ENCODE measurements at places on chromosomes 16 and 17.

GRCh38 chr16:11432856-11433395, 87.7 kb downstream of the RMI2 start:
- no peak for DNase-seq

DNA sequence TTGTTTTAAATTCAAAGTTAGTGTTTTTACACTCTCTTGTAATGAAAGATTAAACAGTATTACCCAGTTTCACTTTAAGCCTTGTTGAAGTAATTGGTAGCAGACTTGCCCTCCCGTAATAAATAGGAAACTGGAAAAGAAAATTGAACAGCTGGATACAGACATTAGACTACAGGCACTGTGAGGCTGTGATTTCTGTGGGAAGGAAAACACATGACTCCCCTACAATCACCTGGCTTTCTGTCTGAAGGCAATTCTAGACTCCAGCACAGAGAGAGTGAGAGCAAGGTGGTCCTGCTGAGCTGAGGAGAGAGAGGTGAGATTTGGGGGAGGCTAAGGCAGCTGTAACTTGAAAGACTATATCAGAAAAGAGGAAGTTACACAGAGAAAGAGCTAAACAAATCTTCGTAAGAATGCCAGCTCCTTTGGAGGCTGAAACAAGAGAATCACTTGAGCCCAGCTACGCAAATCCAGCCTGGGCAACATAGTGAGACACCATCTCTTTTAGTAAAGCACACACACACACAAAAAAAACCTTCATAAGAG, 57.8 kb upstream of the CDYL2 start:
- no peak for DNase-seq

DNA sequence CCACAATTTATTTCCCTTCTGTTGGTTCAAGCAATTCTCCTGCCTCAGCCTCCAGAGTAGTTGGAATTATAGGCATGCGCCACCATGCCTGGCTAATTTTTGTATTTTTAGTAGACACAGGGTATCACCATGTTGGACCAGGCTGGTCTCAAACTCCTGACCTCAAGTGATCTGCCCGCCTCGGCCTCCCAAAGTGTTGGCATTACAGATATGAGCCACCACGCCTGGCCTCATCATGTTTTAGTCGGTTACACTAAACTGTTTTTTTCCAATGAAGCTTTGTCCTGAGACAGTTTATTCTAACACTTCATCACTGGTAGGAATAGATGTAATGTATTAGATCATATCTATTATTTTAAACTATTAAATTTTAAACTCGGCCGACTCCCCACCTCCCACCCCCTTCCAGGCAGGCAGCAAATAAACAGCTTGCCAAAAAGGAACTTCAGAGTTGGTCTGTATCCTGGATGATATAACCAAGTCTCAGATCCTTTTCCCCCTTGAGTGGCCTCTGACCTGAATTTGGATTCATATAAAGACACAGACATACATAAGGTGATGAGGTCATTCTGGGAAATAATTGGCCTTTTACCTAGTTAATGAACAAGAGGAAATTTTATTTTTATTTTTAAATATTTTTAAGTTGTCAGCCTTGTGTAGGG, 18.4 kb upstream of the CORO6 start:
- DNase-seq, result no peak

DNA sequence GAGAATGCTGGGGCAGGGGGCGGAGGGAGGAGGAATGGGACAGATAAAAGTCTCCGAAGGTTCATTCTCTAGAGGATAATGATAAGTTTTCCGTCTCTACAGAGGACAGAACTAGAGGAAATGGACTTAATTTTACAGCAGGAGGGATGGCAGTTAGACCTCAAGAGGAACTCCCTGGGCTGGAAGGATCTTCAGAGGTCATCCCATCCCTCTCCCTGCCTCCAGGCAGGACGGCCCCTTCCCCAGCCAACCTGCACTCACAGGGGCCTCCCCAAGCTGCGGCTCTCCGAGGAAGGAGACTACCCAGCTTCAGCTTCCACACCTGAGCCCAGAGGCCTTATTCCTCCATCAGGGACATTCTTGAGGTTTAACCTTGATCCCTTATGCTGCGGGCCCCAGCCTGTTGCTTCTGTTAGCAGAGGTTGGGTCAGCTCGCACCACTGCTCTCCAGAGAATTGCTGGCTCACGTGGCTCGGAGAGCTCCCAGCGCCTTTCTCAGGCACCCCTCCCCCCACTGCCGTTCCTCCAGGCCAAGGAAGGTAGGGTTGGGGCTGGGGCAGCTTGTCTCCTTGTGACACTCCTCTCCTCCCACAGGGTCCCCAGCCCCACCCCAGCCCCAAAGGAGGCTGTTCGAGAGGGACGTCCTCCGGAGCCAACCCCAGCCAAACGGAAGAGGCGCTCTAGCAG, 8.5 kb downstream of the ELOB start:
- no peak for DNase-seq

DNA sequence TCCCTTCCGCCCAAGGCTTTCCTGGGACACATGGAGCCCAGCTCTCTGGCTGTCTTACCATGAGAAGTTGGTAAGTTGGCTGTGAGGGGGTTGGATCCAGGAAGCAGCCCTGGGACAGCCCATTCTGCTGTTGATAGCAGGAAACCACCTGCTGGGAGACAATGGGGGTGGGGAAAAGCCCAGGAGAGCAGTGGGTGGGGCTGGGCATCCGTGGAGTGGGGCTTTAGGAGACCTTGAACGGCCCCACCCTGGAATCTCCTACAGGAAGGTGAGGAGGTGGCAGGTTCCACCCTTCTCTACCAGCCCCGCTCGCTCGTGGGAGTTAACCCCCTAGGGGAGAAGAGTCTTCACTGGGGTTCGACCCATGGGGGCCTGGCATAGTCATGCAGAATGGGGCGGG, 5.8 kb downstream of the TMEM92 start:
- no peak for DNase-seq

DNA sequence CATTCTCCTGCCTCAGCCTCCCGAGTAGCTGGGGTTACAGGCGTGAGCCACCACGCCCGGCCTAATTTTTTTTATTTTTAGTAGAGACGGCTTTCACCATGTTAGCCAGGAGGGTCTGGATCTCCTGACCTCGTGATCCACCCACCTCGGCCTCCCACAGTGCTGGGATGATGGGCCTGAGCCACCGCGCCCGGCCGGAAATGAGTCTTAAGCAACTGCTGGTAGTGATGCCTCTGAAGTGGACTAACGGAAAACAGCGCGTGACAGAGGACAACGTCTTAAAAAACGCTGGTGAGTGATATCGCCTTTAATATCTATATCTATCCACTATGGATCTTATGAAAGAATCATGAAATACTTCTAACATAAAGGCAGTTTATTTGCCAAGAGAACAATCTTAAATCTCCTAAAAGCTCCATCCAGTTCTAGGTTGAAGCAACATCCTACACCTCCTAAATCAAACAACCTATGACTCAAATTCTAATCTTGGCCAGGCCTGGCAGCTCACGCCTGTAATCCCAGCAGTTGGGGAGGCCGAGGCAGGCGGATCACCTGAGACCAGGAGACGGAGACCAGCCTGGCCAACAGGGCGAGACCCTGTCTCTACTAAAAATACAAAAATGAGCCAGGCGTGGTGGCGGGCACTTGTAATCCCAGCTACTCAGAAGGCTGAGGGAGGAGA, 69.8 kb downstream of the NXN start:
- no peak for DNase-seq

DNA sequence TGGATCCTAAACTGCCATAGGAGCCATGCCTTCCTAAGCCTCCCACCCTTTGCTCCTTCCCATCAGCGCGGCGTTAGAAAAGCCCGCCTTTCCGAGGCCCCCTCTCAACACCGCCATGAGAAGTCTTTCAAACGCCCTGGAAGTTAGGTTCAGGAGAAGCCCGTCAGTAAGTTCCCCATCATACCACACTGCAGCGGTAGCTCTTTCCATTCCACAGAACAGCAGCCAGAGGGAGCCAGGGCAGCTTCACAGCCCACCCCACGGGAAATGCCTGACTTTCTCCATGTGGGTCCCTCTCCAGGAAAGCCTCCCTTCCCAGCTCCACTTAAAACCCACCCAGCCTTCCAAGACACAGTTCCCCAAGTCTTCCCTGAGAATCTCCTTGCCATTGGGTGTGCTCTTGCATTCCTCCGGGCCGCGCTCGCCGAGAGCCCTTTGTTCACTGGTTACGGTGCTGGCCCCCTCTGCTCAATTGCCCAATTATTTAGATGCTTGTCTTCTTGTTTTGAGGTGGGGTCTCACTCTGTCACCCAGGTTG, 28.7 kb downstream of the KIAA0513 start:
- DNase-seq, result no peak

- no peak for DNase-seq
Observed at GRCh38 chr17:39026980-39027451, 59.8 kb upstream of the FBXO47 start.

GRCh38 chr17:82775001-82775823, 23.3 kb downstream of the TBCD start:
- DNase-seq, result peak; percentile 12

DNA sequence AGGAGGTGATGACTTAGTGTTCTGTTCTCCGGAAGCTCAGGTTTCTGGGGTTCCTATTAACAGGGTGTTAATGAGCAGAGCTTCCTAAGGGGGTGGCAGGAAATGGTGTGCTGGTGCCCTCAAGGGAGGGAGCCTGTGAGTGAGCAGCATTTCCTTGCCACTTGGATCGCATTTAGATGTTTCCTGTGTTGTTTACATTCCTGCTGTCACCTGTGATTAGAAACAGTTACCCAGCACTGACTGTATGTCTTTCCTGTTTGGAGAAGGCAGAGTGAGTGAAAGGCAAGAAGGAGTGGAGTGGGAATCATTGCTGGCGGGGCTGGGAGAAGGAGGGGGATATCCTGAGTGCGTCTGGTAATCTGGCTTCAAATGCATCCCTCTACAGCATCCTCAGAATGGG, 214.6 kb downstream of the CCDC182 start:
- DNase-seq, result no peak

GRCh38 chr17:39236450-39236927, 10.7 kb upstream of the STAC2 start:
- DNase-seq, result no peak

DNA sequence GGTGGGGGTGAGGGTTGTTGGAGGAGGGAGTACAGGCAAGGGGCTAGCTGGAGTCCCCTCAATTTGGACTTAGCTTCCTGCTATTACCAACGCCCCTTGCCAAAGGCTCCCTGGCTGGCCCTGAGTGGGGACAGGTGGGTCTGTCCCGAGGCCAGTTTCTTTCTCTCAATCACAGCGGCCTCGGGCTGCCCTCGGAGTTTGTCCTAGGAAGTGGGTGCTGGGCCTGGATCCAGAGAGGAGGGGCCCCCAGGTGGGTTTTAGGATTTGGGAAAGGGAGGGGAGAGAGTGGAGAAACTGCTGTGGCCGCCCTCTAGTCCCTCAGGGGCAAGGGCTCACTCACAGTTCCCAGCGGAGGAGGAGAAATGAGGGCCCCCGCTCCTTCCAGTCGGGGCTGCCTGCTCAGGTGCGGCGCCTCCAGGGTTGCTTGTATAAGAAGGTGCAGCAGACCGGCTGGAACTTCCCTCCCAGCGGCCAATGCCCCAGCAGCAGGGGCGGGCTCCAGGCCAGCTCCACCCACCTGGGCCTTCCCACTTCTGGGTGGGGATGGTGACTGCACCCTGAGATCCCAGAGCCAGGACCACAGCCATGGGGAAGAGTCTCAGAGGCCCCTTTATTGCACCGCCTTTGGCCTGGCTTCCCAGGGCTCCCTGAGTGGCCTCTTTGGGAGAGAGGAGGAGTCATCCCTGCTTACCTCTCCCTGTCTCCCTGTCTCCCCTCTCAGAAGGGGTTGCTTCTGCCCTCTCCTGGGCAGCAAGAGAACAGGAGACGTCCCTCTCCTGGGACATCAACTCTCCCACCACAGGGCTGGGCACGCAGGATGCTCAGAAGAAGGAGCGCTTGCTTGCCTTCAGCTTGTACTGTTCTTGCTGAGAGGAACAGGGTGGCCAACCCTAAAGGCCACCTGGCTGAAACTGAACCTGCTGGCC, 112.0 kb upstream of the SMURF2 start:
- DNase-seq, result no peak

DNA sequence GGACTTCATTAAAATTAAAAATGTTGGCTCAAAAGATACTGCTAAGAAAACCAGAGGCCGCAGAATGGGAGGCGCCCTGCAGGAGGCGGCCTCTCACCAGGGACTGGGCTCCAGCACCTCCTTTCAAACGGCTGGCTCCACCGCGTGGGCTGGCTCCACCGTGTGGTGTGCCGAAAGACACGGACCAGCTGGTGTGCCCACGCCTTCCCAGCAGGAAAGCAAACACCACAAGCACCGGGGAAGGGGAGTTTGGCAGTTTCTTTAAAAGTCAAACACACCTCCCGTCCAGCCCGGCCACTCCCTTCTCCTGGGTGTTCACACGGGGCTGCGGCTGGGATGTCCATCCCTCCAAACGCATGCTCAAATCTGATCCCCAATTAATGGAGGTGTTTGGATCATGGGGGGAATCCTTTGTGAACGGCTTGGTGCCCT, 13.9 kb downstream of the HAGH start:
- DNase-seq, result peak; percentile 26

- no peak for DNase-seq
Observed at GRCh38 chr17:57311281-57312216, 55.2 kb downstream of the MSI2 start.

- no peak for DNase-seq
Observed at GRCh38 chr16:54009464-54010176, 277.0 kb downstream of the IRX3 start.

All from stimulated activated CD4-positive, alpha-beta T cell treated with anti-CD3 and anti-CD28 coated beads, TNF-alpha, amount 100 ng/mL, for 1 hour (primary cell).